Stimulated activated CD4-positive, alpha-beta T cell treated with anti-CD3 and anti-CD28 coated beads, Interleukin-2, amount 100 ng/mL, for 4 hours (primary cell): ENCODE measurements at places on chromosomes 1 and 21.

DNA sequence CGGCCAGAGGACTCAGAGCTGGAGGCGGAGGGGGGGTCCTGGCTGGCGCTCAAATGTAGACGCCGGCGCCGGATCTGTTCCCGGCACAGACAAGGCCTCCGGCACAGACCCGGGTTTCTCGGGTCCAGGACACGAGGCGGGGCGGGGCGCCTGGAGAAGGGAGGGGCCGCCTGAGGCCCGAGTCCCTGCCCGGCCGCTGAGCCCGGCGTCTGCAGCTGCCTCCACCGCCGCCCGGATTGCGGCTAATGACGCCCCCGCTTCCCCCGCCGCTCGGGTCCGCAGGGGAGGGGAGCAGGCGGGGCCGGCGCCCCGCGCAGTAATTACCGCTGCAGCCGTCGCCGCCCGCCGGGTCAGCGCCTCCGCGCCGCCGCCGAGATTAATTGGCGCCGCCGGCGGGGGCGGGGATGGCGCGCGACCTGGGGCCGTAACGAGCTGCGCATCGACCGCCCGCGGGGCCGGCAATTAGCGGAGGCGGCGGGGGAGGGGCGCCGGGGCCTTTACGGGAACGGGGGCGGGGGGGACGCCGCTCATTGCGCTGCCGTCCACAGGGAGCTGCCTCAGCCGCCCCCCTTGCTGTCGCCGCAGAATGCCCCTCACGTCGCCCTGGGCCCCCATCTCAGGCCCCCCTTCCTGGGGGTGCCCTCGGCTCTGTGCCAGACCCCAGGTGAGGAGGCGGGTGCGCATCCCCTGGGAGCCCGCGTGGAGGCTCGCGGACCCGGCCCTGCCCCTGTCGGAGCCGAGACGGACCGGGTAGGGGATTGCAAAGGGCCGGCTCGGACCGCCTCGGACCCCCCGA lies 17.3 kb downstream of the NOC2L start:
- DNase-seq: no peak

- DNase-seq: no peak
These were observed 519.9 kb upstream of the USP24 start for GRCh38 chr1:55735106-55735505.

GRCh38 chr1:188325211-188325610 lies 1496.5 kb downstream of the PLA2G4A start:
- no peak for DNase-seq

- DNase-seq: no peak
These were observed 39.6 kb downstream of the KIF1B start for GRCh38 chr1:10249808-10250457.

DNA sequence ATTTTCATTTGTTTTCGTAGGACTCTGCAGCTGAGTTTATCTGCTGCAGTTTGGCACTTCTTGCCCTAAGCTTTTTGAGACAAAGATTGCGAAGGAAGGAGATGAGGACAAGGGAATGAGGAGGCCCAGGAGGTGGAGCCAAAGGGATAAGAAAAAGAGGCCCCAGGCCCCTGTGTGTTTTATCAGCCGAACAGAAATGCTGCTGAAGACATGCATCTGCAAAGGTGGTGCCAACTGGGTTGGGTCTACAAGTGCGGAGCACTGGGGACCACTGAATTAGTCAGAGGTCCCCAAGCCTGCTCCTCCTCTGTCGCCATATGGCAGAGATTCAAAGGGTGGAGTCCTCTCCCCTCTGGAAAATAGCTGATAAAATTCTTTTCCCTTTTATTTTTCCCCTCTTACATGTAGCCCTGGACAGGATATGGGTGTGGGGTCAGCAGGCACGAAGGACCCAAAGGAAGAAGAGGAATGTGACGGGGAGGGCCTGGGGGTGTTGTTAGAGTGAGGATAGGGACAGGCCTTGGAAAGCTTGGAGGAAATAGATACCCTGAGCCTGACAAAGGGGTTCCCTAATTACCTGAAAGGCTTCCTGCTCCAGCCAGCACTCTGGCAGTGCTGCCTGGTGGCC lies 2.7 kb downstream of the CD34 start:
- no peak for DNase-seq

DNA sequence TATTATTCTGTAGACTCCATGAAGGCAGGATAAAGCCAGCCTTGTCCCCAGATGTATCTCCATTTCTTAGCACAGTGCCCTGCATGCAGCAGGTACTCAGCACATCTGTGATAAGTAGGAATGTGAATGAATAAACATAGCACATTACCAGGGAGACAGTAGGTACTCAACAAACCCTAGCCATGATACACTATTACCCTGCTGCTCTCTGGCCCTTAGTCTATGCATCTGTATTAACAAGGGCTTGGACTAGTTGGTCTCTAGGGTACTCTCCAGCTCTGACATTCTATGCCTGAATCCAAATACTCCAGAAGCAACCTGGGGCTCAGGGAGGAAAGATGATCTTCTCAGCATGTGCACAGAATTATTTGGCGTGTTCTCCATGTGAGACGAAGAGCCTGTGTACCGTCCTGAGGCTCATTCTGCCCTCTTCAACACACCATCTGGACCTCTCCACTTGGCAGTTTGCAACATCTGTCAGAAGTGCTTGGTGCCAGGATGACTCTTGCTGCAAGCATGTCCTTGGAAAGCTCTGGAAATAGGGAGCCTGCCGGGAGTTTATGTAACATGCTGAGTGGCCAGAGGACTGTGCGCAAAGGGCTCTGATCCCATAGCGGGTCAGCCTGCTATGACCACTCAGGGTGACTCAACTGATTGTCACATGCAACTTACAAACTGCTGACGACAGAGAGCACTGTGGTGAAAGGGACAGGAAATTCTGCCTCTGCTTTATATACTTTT lies 228.2 kb upstream of the USP24 start:
- DNase-seq: no peak

GRCh38 chr1:236257216-236257615 lies 24.5 kb downstream of the ERO1B start:
- DNase-seq: no peak

GRCh38 chr1:37697737-37698136 lies 5.4 kb downstream of the CDCA8 start:
- no peak for DNase-seq

DNA sequence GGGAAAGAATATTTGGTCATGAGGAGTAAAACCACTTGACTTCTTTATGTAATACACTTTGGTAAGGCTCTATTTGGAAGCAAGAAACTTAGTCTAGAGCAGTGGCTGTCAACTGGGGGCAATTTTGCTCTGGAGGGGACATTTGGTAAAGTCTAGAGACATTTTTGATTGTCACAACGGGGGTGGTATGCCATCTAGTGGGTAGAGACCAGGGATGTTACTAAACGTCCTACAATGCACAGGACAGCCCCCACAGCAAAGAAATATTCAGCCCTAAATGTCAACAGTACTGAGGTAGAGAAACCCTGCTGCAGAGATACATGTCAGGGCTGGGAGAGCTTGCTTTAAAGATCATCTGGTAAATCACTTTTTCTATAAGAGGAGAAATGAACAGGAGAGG lies 13.5 kb downstream of the FUCA1 start:
- DNase-seq: no peak

GRCh38 chr21:39056636-39057035 lies 126.6 kb downstream of the PSMG1 start:
- DNase-seq: no peak

DNA sequence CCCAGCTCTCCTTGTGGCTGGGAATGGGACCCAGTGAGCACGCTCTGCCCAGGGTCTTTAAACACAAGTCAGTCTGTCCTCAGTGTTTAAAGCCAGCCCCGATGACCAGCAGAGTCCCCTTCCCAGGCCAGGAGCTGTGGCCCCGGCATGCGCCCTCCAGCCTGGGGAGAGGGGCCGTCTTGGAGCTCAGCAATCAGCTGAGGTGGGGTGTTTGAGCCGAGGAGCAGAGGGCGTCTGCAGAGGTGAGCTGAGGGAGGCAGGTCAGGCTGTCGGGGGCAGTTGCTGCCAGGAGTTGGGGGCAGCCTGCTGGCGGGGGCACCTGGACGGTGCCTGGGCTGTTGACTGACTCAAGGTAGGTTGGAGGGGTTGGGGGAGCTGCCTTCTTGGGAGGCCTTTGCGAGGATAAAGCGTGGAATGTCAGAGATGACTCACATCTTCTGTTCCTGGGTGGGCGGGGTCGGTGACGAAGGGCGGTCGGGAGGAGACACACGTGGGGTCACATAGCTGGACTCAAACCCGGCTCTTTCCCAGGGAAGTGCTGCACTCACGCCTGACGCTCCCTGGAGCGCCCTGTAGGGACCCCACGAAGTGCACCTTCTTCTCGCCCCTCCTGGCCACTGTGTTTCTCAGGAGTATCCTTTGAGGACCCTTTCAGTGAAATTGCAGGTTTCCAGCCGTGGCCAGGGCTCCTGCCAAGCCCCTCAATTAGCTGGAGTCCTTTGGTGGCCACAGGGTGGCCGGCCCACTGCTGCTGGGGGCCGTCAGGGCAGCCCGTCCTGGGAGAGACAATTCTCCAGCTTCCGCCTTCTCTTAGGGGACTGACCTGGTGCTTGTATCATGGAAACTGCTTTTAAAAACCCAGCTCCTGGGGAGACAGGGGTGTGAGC lies 86.2 kb downstream of the SIK1 start:
- DNase-seq: no peak

DNA sequence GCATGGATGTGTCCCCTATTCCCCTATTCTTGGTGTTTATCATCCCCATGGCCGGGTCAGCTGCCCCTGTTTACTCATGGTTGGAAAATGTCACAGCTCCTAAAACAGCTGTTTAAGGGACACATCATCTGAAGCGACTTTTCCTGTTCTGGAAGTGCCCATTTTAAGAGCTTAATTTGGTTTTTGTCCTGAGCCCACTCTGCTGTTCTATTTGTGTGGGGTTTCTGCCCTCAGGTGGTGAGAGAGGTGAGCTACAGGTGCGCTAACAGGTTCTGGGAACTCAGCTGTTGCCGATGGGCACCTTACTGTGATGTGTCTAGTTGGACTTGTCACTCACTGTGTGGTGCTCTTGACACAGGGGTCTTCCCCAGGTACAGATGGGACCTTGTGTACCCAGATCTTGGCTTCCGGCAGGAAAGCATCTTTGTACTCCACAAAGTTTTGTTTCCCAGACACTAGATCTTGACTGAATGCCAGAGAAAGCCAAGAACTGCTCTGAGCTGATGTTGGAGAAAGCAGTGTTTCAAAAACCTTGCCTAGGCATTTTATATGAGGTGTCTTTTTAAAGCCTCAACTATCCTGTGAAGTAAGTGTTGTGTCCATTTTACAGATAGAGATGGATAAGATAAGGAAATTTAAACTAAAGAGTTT lies 59.0 kb upstream of the CD1D start:
- no peak for DNase-seq

DNA sequence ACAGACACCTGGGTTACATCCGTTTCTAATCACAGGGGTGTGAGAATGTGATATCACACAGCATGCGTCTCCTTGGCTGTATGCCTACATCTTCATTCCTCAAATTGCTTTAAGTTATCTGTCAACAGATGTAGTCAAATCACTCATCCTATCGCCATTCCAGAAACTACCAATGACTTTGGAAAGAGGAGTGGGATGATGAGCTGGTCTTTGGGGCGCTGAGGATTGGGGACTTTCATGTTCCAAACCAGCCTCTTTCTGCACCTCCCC lies 104.8 kb downstream of the NAV1 start:
- DNase-seq: no peak

DNA sequence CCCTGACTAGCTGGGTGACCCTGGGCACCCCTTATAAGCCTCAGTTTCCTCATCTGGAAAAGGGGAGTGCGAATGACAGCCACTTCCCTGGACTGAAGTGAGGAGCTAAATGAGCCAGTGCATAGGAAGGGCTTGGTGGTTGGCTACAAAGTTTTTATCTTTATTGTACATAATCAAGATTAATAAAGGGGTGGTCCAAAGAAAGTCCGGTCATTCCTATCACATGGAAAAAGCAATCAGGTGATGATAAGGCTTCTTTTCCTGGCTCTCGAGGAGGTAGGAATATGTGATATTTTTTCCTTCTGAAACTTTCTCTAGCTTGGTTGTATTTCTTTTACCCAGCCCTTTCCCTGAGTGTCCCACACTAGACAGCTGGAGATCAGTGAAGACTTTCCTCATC lies 56.5 kb downstream of the TMCO4 start:
- no peak for DNase-seq

GRCh38 chr1:39898648-39899603 lies 2.8 kb downstream of the MYCL start:
- DNase-seq: no peak

DNA sequence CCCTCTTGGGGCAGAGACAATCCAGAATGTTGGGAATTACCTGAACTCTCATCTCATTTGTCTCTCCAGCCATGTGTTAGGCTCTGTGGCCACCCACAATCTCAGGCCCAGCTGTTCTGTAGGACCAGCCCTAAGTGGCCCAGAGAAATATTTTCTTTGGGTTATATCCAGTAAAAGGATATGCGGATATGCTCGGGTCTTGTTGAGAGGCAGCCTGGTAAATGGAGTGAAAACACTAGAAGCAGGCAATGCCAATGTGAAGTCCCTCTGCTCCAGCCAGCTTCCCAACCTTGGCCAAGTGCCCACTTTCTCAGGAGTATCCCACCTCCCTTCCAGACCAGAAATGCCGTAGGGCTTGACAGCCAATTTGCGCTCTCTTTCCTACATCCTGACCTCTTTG lies 192.2 kb downstream of the ST6GALNAC3 start:
- no peak for DNase-seq

DNA sequence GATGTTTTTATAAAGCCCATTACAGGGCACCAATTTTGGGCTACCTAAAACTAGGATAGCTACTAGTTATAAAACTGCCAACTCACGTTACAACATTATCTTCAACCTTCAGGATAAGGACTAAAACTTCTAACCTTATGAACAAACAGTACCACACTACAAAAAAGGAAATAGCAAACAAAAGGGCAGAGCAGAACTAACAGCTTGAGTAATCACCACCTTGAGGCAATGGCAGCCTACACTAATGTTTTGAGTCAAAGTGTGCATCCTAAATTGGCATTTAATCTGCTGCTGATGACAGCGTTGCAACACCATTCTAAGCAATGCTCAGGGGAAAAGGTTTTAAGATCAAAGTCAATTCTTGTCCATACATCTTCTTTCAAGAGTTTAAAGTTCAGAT lies 27.2 kb downstream of the PTP4A2 start:
- no peak for DNase-seq

GRCh38 chr21:14530592-14530991 lies 15.5 kb downstream of the SAMSN1 start:
- DNase-seq: no peak

DNA sequence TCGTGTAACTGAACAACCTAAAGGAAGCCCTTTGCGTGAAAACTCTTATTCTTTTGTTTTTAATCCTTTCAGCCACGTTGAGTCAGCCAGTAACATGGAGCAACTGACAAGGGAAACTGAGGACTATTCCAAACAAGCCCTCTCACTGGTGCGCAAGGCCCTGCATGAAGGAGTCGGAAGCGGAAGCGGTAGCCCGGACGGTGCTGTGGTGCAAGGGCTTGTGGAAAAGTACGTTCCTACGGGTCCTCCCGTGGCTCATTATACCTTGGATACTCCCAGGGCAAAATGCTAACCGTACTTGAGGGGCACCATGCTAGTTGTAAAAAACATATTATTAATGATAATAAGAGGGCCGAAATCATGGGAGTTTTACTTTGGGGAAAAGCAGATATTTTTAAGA lies 49.4 kb downstream of the LAMC2 start:
- no peak for DNase-seq

DNA sequence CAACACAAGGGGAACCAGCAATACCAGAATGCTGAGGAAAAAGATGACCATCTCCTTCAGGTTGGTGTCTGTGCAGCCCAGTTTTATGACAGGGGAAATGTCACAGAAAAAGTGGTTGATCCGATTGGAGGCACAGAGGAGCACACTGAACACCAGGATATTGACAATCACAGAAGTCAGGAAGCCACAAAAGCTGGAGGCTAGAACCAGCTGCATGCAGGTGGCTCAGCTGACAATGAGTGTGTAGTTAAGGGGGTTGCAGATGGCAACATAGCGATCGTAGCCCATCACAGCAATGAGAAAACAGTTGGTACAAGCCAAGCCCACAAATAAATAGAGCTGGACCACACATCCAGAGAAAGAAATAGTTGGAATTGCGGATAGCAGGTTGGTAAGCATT lies 16.3 kb upstream of the OR10K1 start:
- no peak for DNase-seq
